Daoy (cell line): ENCODE measurements at places on chromosomes 2 and 18. TPM values are rescaled to one million over a fixed set of nuclear protein-coding genes. Genes with fewer than 3 reads are reported as not detected.

DNA sequence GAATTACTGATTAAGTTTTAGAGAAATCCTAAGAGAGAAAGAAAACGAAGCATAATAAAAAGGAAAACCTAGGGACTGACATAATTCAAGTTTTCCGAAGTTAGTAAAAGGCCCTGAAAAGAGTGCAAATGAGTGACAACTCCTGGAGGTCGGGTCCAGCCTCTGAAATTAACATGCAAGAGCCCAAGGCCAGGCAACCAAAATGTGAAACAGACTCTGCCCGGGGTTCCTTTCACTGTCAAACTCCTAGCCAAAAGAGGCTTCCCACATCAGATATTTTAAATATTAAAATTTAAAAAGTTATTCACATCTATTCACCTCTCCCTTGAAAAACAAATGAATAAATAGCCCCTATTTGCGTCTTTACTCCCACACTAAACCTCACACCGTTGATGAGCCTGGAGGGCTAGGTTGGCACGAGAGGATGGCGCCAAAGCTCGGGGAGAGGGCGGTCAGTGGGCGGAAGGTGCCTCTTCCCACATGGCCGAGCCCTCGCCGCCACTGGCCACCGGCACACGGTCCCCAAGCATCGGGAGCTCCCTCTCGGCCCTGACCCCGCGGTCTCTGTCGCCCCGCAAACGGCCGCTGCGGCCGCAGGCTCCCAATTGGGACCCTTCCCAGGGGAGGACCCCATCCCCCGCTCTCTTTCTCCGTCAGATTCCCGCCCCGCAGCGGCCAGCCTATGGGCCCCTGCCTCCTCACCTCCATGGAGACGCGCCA is 630 bp downstream of the PPM1G start:
- peak; percentile 46 for DNase-seq

The GALNT5 gene
- under 0.01 and 0.03 TPM in 2 replicates for total RNA-seq

DNA sequence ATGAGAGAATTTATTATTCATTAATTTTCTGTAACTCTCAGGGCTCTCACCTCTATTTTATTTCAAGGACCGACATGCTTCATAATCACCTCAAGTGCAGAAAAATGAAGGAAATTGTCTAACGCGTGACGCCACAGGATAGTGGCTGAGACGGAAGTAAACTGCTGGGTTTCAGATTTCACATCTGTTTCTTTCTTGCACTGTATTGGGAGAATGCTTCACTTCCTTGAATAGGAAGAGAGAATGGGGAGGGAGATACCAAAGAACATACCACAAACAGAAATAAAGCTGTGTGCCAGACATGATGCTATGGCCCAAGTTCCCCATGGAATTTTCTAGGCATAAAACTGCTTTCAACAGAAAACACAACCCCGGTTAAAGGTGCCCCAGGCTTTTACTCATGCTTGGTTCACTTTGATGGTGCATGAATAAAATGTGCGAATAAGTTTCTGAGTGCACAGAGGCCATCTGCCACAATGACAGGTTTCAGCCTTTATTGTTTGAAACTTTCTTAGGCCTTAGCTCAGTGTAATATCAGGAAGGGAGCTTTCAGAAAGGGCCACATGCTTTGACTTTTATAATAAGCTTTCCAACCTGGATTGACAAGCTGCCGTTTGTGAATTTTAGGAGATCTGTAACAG is 1116.4 kb downstream of the SOCS6 start:
- DNase-seq, result no peak

The FOSL2 gene
- total RNA-seq, result 56.0 and 62.1 TPM in 2 replicates

The ASB1 gene
- 33.7 and 86.3 TPM in 2 replicates for total RNA-seq

- DNase-seq, result no peak
Measured at GRCh38 chr2:70753902-70754301, 14.1 kb downstream of the ADD2 start.

DNA sequence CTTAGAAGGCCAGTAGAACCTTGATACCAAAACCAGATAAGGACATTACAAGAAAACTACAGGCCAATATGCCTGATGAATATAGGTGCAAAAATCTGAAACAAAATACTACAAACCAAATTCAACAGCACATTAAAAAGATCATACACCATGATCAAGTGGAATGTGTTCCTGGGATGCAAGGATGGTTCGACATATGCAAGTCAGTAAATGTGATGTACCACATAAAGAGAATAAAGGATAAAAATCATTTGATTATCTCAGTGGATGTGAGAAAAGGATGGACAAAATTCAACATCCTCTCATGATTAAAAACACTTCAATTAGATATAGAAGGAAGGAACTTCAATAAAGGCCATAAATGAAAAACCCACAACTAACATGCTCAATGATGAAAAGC is 129.6 kb downstream of the RTN4 start:
- no peak for DNase-seq

The ELP2 gene
- total RNA-seq, result 77.4 and 80.6 TPM in 2 replicates

GRCh38 chr2:42858140-42859005 is 66.0 kb upstream of the HAAO start:
- no peak for DNase-seq

The ICOS gene
- not detected in 2 replicates for total RNA-seq

DNA sequence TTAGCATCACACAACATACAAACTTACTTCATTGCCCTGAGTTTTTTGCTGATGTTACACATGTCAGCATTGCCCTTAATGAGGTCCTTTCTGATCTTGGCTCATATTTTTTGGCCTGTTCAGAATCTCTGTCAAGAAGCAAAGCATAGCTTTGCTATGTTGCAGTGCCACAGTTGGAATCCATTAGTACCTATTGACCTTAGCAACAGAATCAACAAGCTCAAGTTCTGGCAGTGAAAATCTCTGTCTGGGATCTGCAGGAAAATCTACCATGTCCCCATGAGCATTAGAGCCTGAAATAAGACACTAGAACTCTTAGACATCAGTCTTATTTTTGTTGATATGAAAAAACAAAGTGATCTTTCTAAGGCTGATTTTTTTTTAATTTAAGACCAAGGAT is 105.6 kb upstream of the FHL2 start:
- DNase-seq, result no peak

GRCh38 chr2:74267068-74267467 is 68.7 kb downstream of the MTHFD2 start:
- DNase-seq, result peak; percentile 47

The SKOR2 gene
- not detected in 2 replicates for total RNA-seq
